ENCODE measurements at places on chromosomes 3 and 15.

DNA sequence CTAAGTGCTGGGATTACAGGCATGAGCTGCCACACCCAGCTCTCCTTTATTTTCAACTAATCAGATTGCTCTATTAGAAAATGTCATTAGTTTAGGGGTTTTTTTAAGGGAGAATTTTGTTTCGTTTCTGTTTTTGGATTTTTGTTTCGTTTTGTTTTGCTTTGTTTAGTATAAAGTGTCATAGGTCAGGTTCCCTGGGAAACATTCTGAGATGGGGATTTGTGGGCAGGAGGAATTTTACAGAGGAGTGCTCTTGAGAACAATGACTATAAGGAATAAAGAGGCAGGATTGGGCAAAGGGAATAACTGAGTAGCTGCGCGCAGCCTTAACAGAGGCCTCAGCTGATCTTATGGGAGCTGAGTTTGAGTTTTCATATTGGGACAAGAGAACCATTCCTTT lies 86.8 kb upstream of the NR2F2 start:
- no peak for DNase-seq

- DNase-seq = no peak
These were observed 123.8 kb upstream of the CMC1 start for GRCh38 chr3:28117598-28117997.

DNA sequence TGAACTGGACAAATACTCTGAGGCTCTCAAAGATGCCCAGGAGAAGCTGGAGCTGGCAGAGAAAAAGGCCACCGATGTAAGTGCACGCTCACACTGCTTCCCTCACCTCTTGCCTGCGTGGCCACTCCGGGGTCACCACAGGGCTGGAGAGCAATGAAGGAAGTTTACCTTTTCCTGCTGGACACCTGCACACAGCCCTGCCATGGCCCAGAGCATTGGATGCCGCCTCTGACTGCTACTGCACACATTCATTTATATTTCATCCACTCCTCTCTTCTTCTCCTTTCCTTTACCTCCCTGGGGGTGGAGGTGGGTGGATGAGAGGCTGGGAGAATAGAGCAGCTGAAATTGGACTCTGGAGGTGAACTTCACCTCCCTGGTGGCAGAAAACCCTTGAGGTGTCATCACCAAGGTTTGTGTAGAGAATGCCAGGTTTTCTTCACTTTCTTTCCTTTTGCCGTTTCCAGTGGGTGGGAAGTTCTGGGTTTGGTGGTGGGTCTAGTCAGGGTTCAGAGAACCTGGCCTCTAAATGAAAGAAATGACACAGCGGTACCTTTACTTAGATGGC lies 1.6 kb downstream of the TPM1 start:
- DNase-seq = no peak

- no peak for DNase-seq
These were observed 2.0 kb downstream of the RPL32 start for GRCh38 chr3:12839156-12839946.

- no peak for DNase-seq
These were observed 380.3 kb upstream of the THBS1 start for GRCh38 chr15:39200586-39200985.

- DNase-seq = no peak
These were observed 44.7 kb downstream of the BOC start for GRCh38 chr3:113255854-113256615.

DNA sequence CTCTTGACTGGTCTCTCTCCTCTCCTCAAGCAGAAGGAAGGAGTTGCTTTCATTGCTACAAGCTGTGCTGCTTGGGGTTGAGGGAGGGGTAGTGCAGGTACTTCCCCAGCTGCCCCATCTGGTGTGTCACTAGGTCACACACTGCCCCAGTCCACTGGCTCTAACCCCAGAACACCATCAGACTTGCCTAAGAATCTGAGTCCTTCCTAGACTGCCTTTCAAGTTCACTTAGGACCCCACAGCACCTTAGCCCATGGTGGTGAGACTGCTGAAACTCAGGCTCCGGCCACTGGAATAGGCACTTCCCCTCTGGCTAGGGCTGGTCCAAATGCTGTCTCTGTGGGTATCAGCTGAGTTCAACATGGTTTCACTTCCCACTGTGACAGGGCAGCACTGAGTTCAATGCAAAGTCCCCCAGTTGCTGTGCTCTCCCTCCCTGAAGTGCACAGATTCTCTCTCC lies 279.7 kb upstream of the GOLGA6L4 start:
- no peak for DNase-seq

DNA sequence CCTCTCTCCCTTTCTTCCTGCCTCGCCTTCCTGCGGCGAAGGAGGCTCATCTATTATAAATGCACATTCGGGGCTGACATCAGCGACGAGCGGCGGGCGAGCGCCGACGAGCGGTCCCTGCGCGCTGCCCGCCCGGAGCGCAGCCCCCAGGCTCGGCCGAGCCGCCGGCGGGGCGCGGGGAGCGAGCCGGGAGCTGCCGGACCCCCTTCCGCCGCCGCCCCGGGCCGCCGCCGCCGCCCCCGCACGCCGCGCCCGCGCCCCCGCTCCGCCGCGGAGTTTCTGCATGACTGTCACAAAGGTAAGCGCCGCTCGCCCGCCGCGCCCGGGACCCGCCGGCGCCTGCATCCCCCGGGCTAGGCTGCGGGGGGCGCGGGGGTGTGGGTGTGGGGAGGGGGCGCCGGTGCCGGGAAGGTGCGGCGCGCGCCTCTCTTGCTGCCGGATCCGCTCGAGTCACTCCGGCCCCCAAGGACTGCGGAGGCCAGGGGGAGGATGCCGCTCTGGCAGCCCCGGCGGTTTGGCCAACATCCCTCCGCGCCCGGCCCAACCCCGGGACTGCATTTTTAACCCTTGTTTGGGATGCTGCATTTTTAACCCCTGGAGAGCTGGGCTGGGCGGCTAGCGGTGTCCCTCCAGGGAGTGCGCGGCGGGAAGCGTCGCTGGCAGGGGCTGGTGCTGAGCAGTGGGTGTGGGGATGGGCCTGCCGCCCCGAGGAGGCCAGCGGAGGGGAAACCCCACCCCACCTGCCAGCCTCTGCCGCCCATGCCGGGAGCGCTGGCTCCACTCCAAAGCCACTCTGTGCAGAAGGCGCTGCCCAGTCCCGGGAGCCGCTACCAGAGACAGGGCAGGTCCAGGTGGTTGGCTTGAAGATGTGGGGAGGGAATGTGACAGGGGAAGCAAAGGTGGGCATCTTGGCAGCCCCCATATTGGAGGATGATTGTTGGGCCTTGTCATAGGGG lies at the start of gene CORO2B:
Gene CORO2B, plus strand, starts transcription at position 14 of the 956 bp plus-strand sequence. Its CDS starts 270 bp downstream, at position 284.
- no peak for DNase-seq

DNA sequence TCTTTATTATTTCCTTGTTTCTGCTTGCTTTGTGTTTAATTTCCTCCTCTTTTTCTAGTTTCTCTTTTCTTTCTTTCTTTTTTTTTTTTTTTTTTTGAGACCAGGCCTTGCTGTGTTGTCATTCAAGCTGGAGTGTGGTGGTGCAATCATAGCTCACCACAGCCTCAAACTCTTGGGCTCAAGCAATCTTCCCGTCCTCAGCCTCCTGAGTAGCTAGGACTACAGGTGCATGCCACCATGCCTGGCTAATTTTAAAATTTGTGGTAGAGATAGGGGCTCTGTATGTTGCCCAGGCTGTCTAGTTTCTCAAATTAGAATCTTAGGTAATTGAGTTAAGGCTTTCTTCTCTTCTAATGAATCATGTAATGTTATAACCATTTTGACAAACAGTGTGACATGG lies 22.4 kb downstream of the SLMAP start:
- DNase-seq = no peak

GRCh38 chr3:42914771-42915515 lies 9.0 kb downstream of the ZNF662 start:
- no peak for DNase-seq
